Immature natural killer cell (primary cell): ENCODE measurements at places on chromosomes 3 and 15.

GRCh38 chr15:96695426-96695825 lies 364.9 kb downstream of the NR2F2 start:
- DNase-seq, result no peak

DNA sequence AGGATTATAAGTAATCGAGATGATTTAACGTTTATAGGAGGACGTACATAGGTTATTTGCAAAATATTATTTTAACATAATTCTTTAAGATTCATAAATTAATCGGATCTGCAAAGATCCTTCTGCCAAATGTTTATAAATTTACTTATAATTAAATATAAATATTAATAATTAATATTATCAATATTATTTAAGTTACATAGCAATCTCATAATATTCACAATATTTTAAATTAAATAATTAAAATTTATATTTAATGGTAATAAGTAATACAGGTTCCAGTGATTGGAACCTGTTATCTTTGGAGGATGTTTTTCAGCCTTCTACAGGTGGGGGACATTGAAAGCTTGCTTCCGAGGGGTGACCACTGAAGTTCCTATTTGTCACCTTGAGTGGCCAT lies 16.1 kb downstream of the WDR53 start:
- no peak for DNase-seq

GRCh38 chr3:182618981-182619591 lies 174.2 kb upstream of the ATP11B start:
- DNase-seq, result no peak

- DNase-seq, result no peak
Measured at GRCh38 chr3:138332472-138333073, 2.9 kb upstream of the NME9 start.

- DNase-seq, result peak; percentile 33
Measured at GRCh38 chr3:128497305-128498126, 4.5 kb upstream of the GATA2 start.

DNA sequence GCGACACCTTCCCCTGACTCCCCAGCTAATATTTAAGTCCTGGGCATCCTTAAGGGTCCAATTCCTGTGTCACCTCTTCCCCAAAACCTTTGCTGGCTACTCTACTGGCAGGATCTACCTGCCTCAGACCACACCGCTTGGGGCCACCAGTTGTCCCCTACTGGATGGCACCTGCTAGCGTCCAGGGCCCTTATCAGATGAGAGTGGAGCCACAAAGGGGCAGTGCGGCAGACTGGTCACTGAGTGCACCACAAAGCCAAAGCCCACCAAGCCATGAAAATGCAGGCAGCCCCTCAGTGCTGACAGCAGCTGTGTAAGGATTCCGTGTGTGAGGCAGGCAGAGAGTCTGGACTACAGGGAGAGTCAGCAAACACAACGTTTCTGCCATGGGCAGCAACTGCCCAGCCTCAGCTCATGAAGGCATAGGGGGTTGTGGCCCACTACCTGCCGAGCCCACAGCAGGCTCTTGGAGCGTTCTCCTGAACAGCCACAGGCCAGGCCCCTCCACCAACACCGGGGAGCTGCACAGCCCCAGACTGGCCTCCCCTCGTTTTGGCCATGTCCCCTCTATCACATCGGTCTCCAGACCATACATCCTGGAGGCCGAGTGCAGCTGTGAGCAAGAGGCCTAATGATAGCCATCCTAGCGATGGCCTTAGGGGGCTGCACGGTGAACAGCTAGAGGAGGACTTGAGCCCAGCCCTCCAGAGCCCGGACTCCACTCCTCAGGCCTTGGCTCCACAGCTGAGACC lies 32.3 kb downstream of the ALDH1L1 start:
- no peak for DNase-seq

- peak; percentile 36 for DNase-seq
Measured at GRCh38 chr3:171772427-171773056, 37.7 kb downstream of the PLD1 start.

- DNase-seq, result no peak
Measured at GRCh38 chr3:64316971-64317370, 91.7 kb upstream of the PRICKLE2 start.

- DNase-seq, result no peak
Measured at GRCh38 chr3:42803414-42804105, 730 bp downstream of the HIGD1A start.

- DNase-seq, result peak; percentile 33
Measured at GRCh38 chr15:101501703-101502373, 12.3 kb upstream of the PCSK6 start.

- DNase-seq, result no peak
Measured at GRCh38 chr15:52080706-52081392, 31.7 kb downstream of the BCL2L10 start.

DNA sequence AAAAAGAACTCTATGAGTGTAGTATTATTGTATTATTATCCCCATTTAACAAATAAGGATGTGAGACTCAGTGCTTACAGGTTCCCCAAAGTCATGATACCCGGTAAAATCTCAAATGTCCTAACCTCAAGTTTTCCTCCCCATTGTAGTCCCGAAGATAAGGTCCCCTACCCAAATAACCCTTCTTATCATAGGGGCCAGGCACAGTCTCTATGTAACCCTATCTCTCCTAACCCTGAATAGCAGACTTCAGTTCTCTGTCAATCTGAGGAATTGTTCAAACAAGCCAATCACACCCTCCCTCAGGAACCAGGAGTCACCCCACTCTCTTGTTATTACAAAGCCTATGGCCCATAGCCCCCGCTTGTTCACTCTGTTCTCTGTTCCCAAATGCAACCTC lies 10.5 kb upstream of the SUSD5 start:
- DNase-seq, result no peak

DNA sequence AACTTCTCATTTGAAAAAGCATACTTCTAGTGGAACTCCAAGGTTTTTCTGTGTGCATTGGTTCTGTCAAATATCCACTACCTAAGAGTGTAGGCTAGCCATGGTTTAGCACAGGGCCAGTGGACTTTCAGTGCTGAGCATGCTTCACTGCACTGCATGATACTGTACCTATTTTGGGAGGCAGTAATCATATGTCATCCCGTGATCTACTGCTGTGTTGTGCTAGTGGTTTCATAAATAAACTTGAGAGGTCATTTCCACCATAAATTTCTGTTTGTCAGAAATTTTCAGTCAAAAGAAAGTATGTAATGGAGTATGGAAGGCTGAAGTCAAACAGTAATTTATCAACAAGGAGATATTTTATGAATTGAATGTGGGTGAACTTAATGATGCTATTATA lies 203.6 kb downstream of the ROBO1 start:
- DNase-seq, result no peak

- no peak for DNase-seq
Measured at GRCh38 chr3:111910806-111911205, 51.7 kb downstream of the PHLDB2 start.

DNA sequence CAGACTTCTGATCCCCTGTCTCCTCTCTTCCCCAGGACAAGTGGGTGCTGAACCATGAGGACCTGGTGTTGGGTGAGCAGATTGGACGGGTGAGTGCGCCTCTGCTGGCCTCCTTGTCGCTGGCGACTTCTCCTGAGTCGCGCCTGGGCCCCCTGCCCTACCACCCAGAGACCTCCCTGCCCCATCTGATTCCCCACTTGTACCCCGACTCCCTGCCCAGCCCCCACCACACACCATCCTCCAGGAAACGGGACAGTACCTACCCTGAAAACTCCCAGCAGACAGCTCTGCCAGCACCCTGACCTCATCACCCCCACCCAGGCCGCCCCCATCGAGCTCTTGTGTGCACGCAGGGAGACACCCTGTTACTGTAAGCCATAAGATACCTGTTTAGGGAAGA lies 7.7 kb downstream of the FES start:
- DNase-seq, result no peak

DNA sequence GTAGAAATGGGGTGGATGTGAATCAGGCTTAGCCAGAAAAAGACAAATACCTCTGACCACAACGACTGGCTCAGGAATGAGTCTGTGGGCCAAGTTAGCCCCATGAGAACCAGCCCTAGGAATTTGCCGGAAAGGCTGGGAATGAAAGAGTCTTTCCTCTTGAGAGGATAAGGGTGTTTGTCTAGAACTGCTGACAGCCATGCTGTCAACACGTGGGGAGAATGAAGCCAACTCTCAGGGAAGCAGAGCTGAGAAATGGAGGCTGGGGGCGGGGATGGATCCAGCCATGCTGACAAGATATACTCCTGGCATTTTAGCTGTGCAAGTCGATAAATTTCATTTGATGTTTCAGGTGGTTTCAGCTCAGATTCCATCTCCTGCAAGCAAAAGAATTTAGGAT lies 10.6 kb upstream of the SLC6A1 start:
- no peak for DNase-seq

DNA sequence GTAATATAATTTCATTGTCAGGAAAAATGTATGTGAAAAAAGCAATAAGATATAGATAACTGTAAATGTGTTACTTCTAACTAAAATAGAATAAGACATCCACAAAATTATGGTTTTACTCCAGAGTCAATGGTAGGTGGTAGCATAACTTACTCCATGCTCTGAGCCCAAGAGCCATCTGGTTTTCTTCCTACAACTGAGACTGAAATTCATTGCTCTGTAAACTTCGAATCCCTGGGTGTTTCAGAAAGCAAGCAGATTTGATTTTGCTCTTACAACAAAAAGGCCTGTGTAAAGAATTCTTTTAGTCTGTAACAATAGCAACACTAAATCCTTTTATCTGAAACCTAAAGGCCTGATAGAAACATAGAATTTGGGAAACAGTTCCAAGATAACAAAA lies 805.9 kb downstream of the AGBL1 start:
- DNase-seq, result no peak

DNA sequence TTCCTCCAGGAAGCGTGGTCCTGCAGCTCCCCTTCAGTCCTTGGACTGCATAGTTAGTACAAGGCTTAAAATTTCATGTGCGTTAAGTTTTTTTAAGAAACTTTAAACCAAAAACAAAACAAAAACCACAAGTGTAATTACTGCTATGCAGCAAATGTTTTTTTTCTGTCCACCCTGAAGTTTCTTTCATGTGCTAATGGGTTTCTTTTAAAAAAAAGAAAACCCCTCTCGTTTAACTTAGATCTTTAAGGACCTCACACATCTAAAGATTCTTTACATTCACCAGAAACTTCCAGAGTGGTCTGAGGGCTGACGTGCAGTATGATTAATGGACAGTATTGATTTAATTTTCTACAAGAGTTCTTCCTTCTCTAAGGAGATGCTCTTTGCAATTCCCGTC lies 72.0 kb upstream of the PYGO1 start:
- DNase-seq, result no peak

- DNase-seq, result no peak
Measured at GRCh38 chr15:81271761-81272644, 51.9 kb downstream of the STARD5 start.

GRCh38 chr3:55000546-55000945 lies 72.7 kb upstream of the LRTM1 start:
- no peak for DNase-seq

GRCh38 chr3:95235916-95236315 lies 1173.1 kb downstream of the NSUN3 start:
- no peak for DNase-seq

- DNase-seq, result no peak
Measured at GRCh38 chr15:66004618-66005262, 135.4 kb downstream of the RAB11A start.

DNA sequence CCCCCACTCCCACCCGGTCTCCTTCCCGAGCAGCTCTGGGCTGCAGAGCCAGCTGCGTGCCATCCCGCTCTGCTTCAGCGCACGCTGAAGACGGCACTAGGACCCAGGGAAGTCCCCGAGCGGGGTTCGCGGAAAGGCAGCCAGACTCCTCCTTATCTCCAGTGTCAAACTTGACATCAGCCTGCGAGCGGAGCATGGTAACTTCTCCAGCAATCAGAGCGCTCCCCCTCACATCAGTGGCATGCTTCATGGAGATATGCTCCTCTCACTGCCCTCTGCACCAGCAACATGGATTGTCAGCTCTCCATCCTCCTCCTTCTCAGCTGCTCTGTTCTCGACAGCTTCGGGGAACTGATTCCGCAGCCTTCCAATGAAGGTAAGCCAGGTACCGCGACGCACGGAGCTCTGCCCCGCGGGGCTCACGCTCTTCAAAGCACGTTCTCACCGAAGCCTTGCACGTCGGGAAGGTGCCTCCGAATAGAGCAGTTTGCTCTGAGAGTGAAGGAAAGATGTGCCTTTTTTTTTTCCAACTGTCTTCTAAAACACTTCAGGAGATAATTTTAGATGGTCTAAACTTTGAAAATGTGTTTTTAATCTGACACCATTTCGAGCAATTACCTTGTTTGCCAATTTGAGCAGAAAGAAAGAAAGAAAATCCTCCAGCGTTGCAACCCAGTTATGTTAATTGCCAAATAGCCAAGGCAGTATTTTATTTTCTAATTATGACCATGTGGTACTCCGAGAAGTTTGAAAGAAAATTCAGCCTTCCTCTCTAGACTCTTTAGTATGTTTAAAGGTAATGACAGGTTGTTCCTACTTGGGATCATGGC lies at the start of gene EPHA3:
Gene EPHA3, plus strand, starts transcription at position 161 of the 830 bp plus-strand sequence. Its CDS starts 128 bp downstream, at position 289.
- DNase-seq, result no peak

DNA sequence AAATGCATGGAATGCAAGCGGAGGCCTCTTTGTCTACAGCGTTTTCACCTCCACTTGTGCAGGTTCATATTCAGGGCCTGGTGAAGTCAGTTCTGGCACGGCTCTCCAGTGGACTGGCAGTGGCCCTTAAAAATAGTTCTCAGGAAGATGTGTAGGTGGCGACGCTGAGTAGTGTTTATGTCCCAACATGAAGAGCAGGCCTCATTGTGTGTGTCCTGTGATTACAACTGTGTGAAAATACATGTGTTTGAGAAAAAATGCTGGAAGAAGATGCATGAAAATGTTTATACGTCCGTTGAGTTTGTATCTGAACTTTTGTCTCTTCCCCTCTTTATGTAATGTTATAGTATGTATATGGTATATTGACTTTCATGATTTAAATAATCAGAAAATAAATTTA lies 7.2 kb downstream of the LIPC start:
- peak; percentile 32 for DNase-seq

DNA sequence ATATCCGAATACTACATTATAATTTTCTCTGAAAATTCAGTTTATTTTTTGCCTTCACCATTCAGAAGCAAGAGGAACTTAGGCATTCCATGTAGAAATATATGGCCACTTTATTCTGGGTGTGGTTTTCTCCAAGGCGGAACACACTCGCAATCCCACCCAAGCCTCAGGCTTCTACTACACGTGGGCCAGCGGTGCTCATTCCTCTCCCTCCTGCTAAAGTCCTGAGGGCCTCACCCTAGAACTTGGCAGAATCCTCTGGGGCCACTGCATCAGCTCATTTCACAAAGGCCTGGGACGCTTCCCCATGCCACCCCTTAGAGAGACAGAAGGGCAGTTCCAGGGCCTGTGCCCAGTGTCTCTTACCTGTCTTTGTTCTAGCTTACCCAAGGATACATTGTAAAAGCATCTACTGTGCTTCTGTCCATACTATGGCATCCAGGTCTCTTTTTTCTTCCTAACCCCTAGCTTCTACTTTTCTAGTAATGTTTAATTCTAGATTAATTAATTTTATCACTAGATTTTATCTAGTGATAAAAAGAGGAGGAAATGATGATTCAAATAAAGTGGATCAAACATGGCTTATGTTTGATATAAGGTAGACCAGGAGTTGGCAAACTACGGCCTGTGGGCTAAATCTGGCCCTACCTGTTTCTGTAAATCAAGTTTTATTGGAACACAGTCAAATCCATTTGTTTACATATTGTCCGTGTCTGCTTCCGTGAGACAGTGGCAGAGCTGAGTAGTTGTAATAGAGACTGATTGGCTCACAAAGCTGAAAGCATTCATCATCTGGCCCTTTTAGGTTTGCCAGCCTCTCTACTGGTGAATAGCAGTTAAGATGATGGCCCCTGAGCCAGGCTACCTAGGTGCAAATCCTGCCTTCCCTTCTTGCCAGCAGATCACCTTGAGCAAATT lies 29.8 kb downstream of the LARS2 start:
- DNase-seq, result no peak

- no peak for DNase-seq
Measured at GRCh38 chr3:3241596-3241995, 62.1 kb upstream of the CRBN start.

GRCh38 chr3:179723617-179724016 lies 70.8 kb downstream of the USP13 start:
- no peak for DNase-seq
